ENCODE measurements at places on chromosomes 7 and 10. TPM values are rescaled to one million over a fixed set of nuclear protein-coding genes. Genes with fewer than 3 reads are reported as not detected.
A peak's percentile ranks its signal among the peaks of the same experiment; 100 is the strongest.

DNA sequence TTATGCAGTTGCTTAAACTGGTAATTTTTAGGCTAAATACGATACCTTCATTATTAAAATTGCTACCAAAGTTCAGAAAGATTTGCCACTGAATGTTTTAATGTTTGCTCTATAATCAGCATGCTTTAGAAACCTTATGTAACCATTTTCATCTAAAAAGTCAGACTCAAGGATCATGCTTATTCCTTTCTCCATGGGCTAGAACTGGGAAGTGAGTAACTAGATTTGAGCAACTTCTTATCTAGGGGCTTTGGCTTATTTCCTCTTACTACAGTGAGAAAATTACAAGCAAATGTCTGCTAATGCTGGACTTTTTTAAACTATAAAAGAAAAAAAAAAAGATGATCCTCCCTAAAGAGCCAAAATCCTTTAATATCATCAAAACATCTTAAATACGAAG is 215.9 kb downstream of the CRPPA start:
- no peak for DNase-seq

- no peak for DNase-seq
Measured at GRCh38 chr7:29122759-29123158, 23.6 kb downstream of the CPVL start.

- DNase-seq, result peak; percentile 27
Measured at GRCh38 chr10:76309070-76309469, 877.6 kb downstream of the LRMDA start.

GRCh38 chr7:3033136-3033535 is 10.5 kb downstream of the CARD11 start:
- DNase-seq, result no peak

DNA sequence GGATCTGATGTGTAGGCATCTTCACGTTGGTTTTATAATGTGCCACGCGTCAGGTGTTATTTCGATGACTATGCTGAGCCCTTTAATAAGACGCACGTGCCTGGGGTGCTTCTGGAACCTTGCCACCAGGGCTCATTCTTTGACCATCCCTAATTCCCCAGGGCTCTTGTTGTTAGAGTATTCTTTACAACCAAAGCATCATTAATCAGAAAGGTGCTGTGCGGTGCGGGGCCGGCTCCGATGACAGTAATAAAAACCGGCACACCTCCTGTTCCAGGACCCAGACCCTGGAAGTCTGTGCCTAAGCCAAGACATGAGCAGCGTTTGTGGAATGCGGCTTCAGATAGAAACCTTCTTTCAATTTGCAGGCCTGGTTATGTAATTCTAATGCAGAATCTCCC is 58.4 kb downstream of the MGMT start:
- DNase-seq, result no peak

Gene SLC35G1
- polyA plus RNA-seq, result 3.3 TPM

Gene FGL2
- not detected for polyA plus RNA-seq

Gene SGPL1
- 12.0 TPM for polyA plus RNA-seq
